ENCODE measurements at places on chromosomes 5 and 9. TPM values are rescaled to one million over a fixed set of nuclear protein-coding genes. Genes with fewer than 3 reads are reported as not detected.

DNA sequence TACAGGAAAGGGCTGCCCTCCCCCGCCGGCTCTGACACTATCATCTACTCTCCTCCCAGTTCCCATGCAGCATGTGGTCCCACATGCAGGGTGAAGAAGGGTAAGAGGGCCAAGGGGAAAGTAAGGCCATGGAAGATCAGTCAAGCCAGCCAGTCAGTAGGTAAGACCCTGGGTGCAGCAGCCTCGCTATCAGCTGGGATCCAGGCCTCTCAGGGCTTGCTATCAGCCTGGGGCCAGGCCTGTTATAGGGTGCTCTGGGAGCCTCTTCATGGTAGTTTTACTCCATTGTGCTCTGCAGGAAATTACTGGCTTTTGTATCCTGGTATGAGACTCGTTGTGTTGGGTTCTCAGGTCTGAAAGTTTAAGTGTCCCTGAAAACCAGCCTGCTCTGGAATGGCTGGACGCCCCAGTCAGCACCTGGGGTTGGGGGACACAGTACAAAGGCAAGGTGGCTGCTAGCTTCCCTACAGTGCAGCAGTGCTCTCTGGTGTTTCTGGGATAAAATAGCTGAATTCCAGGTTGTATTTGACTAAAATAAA is 21.4 kb downstream of the SLC22A4 start:
- no peak overlapping the region for H3K27ac ChIP-seq
- no peak overlapping the region for H3K4me3 ChIP-seq
- H3K36me3 ChIP-seq = no peaks in the 10 kb centered on the region
- H3K27me3 ChIP-seq = no peaks in the 10 kb centered on the region

DNA sequence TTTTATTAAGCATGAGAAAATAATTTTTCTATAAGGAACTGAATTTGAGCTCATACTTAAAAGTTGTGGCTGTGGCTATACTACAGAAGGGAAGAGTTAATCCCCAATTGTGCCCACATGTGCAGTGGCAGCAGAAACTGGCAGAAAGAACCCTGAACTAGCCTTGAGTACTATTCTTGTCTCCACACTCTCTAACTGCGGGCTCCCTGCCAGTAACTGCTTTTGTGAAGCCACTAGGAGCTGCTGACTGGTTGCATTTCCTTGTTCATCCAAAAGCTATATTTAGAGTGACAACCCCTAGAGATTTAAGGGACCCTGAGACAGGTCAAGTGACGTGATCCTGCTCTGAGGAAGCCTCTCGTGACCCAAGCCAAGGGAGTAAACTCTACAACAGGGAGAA is 238.6 kb downstream of the ELAVL2 start:
- no peaks in the 10 kb centered on the region for H3K36me3 ChIP-seq
- H3K4me1 ChIP-seq = peaks cover 23% of the 10 kb centered on the region
- H3K27me3 ChIP-seq = no peaks in the 10 kb centered on the region

LCN12 gene
- total RNA-seq = 0.69 TPM

DNA sequence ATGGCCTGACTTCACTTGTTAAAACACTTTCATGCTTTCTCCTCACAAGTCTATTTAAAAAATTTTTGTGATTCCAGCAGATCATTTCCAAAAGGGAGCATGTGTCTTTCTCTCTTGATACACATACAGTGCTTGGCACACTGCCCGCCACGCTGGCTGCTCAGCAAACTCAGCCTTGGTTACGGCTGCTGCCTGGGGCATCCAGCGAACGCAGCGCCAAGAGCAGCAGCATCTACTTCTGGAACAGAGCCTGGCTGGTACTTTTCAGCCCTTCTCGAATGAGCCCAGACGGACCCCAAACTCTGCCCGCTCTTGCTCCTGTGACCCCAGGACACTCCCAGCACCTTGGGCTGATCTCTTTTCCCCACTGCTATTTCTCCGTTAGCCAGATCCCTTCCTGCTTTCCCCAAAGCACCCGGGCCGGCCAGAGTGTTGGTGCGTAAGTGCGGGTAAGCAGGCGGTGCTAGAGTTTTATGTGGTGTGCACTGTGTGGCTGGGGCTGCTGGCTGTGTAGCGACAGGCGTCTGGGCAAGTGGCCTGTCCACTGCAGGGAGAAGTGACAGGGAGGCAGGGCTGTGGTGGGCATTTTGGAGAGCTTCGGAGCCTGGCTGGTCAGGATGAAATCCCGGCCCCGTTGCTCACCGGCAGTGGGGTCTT is 73.2 kb downstream of the SH3PXD2B start:
- H3K27me3 ChIP-seq = no peaks in the 10 kb centered on the region
- DNase-seq = no peak
- H3K36me3 ChIP-seq = peaks cover 5% of the 10 kb centered on the region
- no peaks in the 10 kb centered on the region for H3K4me1 ChIP-seq
- H3K27ac ChIP-seq = no peak overlapping the region

PCDHGA5 gene
- 2.9 TPM for total RNA-seq

- H3K27ac ChIP-seq = no peak overlapping the region
- H3K4me3 ChIP-seq = no peak overlapping the region
- DNase-seq = no peak
- H3K4me1 ChIP-seq = no peaks in the 10 kb centered on the region
- no peaks in the 10 kb centered on the region for H3K27me3 ChIP-seq
Observed at GRCh38 chr5:111003623-111004022, 67.9 kb upstream of the TSLP start.

DNA sequence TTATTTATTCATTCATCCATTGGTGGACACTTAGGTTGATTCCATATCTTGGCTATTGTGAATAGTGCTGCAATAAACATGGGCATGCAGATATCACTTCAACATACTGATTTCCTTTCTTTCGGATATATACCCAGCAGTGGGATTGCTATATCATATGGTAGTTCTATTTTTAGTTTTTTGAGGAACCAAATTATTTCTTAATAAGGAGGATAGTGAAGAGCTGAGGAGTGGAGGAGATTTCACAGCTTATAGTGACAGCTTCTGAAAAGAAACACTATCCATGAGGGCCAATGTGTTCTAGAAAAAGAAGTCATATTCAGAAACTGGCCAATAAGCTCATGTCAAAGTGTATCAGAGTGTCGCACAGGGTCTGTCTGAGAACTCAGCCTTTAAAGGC is 183.3 kb downstream of the SEC61B start:
- no peaks in the 10 kb centered on the region for H3K4me1 ChIP-seq
- DNase-seq = no peak
- H3K27ac ChIP-seq = no peak overlapping the region

DNA sequence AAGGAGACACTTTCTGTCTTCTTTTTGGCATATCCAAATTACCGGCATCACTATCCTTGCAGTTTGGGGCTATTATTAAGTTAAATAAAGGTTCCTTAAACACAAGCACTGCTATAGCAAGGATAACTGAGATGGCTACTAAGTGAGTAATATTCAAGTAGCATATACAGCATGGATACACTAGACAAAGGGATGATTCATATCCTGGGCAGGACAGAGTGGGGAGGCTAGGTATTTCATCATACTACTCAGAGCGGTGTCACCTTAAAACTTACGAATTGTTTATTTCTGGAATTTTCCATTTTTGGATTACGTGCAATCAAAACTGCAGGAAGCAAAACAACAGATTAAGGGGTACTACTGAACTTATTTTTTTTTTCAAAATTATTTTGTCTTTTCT is 54.1 kb downstream of the FER start:
- no peak overlapping the region for H3K27ac ChIP-seq
- H3K4me3 ChIP-seq = no peak overlapping the region
- DNase-seq = no peak
- 0 out of 2 replicates have a peak, but pooled peaks cover 11% of the 10 kb centered on the region for H3K4me1 ChIP-seq
- H3K27me3 ChIP-seq = no peaks in the 10 kb centered on the region

DNA sequence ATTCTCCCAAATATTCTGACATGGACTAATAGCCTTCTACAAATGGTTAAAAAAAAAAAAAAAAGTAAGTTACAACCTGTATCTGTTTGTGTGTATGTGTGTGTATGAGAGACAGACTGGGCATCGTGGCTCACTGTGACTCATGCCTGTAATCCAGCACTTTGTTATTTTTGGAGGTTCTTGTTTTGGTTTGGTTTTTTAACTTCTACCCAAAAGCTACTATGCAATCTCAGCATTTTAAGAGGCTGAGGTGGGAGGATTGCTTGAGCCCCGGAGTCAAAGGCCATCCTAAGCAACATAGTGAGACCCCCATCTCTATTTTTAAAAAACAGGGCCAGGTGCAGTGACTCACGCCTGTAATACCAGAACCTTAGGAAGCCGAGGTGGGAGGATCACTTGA is 17.6 kb upstream of the HAVCR1 start:
- no peaks in the 10 kb centered on the region for H3K4me1 ChIP-seq
- no peak overlapping the region for H3K27ac ChIP-seq
- H3K4me3 ChIP-seq = no peak overlapping the region
- H3K36me3 ChIP-seq = no peaks in the 10 kb centered on the region
- no peak for DNase-seq

PTPRD gene
- 58.0 TPM for total RNA-seq

CCDC192 gene
- total RNA-seq = 1.3 TPM

DNA sequence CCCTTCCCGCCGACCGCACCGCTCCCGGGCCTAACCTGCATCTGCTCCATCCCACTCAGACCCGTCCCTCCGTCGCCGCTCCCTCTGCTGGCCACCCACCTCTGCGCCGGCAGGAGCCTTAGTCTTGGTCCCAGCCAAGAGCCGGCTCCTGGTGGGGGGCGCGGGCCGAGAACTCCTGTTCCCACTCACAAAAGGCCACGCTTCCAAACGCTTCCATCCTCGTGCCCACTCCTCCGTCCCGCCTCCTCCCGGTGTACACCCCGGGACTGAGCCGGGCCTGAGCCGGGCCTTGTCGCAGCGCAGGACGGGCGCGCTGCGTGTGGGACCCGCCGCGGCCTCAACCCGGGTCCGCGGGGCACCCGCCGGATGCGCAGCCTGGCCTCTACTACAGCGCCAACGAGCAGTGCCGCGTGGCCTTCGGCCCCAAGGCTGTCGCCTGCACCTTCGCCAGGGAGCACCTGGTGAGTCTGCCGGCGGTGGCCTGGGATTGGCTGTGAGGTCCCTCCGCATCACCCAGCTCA is 7.5 kb downstream of the ADAMTS13 start:
- peaks cover 6% of the 10 kb centered on the region for H3K27me3 ChIP-seq
- no peak overlapping the region for H3K27ac ChIP-seq
- H3K36me3 ChIP-seq = no peaks in the 10 kb centered on the region
- DNase-seq = peak; percentile 92
- peaks cover 4% of the 10 kb centered on the region for H3K4me1 ChIP-seq

- peak within 1 kb of the TSS; percentile 64 for H3K4me3 ChIP-seq
- H3K36me3 ChIP-seq = no peaks in the 10 kb centered on the region
- H3K27me3 ChIP-seq = peaks cover 61% of the 10 kb centered on the region
- DNase-seq = peak; percentile 84
Observed at GRCh38 chr5:135578685-135579341, at the start of gene CXCL14. Gene CXCL14 (minus strand): TSS chr5:135578991. CDS start chr5:135578778, 213 bp downstream.

GRCh38 chr9:103900466-103900865 is 193.6 kb upstream of the SMC2 start:
- H3K36me3 ChIP-seq = no peaks in the 10 kb centered on the region
- H3K27me3 ChIP-seq = no peaks in the 10 kb centered on the region
- no peak overlapping the region for H3K27ac ChIP-seq
- H3K4me1 ChIP-seq = no peaks in the 10 kb centered on the region
- H3K4me3 ChIP-seq = no peak overlapping the region

ZFP37 gene
- total RNA-seq = 5.0 TPM

LHFPL2 gene
- total RNA-seq = 50.8 TPM

DNA sequence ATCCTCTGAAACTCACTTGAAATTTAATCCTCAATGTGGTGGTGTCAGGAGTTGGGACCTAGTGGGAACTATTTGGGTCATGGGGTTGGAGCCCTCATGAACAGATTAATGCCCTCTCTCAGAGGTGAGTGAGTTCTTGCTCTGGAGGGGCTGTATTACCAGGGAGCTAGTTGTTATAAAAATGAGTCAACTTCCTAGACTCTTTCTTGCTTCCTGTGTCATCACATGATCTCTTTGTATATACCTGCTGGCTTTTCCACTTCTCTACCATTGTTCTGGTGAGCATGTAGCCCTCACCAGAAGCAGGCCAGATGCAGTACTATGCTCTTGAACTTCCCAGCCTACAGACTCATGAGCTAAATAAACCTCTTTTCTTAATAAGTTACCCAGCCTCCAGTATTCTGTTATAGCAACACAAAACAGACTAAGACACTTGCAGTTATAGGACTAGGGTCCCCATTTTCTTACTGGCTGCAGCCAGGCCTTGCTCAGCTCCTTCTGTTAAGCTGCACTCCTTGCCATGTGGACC is 127.5 kb downstream of the SUSD1 start:
- no peak overlapping the region for H3K4me3 ChIP-seq
- H3K27me3 ChIP-seq = no peaks in the 10 kb centered on the region
- DNase-seq = no peak
- H3K36me3 ChIP-seq = no peaks in the 10 kb centered on the region
- H3K4me1 ChIP-seq = peaks cover 2% of the 10 kb centered on the region

DBH gene
- not detected for total RNA-seq

PCSK1 gene
- 2.7 TPM for total RNA-seq

TLR4 gene
- 0.27 TPM for total RNA-seq

- no peak overlapping the region for H3K4me3 ChIP-seq
- no peak overlapping the region for H3K27ac ChIP-seq
- DNase-seq = no peak
- no peaks in the 10 kb centered on the region for H3K36me3 ChIP-seq
Observed at GRCh38 chr9:84059936-84060335, 79.3 kb downstream of the RMI1 start.

STK32A gene
- total RNA-seq = 2.0 TPM

SPINK13 gene
- not detected for total RNA-seq

- 0 out of 2 replicates have a peak, but pooled peaks cover 3% of the 10 kb centered on the region for H3K4me1 ChIP-seq
- no peak overlapping the region for H3K27ac ChIP-seq
- no peak overlapping the region for H3K4me3 ChIP-seq
- no peaks in the 10 kb centered on the region for H3K36me3 ChIP-seq
- H3K27me3 ChIP-seq = no peaks in the 10 kb centered on the region
Observed at GRCh38 chr5:61653807-61654580, 321.9 kb downstream of the ZSWIM6 start.

CCNJL gene
- 29.2 TPM for total RNA-seq

PCDHA7 gene
- total RNA-seq = 8.7 TPM

BAAT gene
- 0.58 TPM for total RNA-seq

DNA sequence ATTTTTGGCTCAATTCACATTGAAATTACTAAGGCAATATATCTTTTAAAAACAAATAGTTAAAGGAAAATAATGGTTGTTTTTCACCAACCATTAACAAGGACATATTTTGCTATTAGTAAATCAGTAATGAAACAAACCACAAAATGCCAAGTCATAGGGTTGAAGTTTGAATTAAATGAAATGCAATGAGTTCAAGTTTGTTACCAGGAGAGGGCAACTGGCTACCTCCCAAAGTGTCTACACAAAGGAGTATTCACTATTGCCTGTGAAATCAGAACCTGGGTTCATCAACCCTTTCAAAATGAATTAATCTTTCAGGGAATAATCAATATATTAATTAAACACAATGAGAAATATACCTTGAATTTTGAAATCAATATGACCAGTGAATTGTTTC is 138.4 kb upstream of the DMRTA1 start:
- H3K4me1 ChIP-seq = 0 out of 2 replicates have a peak, but pooled peaks cover 6% of the 10 kb centered on the region
- H3K4me3 ChIP-seq = no peak overlapping the region
- no peak for DNase-seq
- H3K27me3 ChIP-seq = no peaks in the 10 kb centered on the region
